ENCODE measurements at places on chromosomes 6 and 20.

DNA sequence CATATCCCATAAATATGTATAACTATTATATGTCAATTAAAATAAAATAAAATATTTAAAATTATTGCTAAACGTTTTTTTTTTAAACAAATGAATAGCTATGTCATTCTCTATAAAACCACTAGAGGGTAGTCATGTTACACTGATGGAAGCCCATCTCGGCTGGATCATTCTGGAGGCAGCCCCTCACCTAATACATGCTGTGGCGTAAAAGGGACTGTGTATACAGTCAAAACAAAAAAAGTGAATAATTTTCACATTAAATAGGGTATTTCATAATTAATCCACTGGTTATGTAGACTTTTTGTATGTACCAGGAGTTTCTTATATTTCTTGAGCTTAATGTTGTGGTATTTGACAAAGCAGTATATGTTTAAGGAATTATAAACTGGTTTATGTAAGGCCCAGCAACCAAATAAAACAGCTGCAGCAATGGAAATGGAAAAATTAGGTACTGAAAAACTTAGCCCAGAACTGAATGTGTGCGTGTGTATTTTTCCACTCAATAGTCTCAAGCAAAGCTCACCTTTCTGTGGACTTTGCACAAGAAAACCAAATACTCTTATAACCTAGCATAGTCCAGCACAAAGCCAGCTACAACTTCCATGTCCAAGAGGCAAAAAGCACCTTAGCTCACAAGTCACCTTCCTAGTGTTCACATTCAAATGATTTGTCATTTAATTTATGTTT, 81.7 kb downstream of the COL9A1 start:
- DNase-seq, result peak; percentile 67

GRCh38 chr6:134480593-134480992, 162.7 kb upstream of the SGK1 start:
- no peak for DNase-seq

GRCh38 chr6:99661870-99662269, 55.2 kb downstream of the PRDM13 start:
- DNase-seq, result no peak

GRCh38 chr6:113707194-113707593, 150.0 kb upstream of the MARCKS start:
- DNase-seq, result no peak
